ENCODE measurements at places on chromosomes 7 and 10. TPM values are rescaled to one million over a fixed set of nuclear protein-coding genes. Genes with fewer than 3 reads are reported as not detected.

DNA sequence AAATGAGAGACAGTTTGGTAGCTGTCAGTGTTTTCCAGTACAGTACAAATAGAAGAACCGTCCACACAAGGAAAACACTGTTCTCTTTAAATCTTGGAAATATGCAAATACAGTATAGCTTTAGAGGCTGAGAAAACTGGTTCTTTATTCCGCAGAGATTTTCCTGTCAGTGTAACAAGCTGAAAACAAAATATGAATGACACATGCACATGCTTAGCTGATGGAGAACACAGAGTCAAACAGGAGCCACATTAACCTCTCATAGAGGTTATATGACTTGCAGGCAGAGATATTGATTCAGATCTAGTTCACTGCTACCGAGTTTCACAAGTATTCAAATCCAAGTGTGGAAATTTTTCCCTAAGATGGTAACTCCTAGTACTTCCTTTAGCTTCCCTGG lies 135.2 kb upstream of the C1QL3 start:
- DNase-seq, result no peak

DNA sequence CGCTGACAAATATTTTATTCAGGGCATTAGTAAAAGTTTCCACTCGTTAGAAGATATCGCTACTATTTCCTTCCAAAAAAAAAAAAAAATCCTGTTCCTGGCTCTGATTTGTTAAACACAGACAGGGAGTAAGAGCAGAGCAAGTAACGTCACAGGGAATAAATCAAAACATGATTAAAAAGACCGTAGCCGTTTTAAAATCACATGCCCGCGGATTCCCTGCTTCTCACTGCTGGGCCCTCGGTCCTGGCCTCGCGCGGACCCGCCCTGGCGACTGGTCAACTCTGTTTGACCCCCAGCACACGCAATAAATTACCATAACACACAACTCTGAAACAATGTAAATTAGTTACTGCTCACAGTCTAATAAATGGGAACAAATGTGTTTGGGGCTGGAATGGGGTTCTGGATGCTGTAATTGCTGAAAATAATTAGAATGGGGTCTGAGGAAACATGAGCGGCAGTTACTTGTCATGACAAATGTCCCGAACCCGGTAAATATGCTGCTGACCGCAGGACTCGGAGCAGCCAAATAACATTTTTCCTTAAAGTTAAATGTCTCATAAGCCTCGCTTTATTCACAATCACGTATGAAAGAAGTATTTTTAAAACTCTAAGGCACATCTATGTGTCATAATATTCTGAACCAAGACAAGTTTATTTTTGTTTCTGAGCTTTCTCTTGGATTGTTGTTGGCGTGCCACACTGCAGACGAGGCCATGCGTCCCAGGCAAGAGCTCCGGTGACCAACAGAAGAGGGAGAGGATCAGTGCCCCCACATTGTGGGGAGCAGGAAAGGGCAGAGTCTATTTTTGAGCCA lies 17.9 kb downstream of the EBF3 start:
- no peak for DNase-seq

DNA sequence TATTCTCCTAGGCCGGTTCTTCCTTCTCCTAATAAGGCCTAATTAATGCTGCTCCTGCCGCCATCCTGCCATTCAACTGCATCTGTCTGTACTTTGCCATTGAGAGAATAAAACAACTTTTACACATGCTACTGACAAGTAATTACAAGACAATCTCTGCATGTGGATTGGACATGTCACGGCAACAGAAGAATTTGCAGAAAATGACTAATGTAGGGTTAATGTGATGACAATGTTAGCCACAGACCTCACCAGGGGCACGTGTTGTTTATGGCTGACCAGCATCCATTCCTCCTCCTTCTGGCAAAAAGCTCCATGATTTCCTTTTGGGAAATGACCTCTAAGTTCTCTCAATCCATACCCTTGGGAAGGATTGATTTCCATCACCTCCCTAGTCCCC lies 58.0 kb downstream of the NEBL start:
- no peak for DNase-seq

GRCh38 chr10:43347997-43348396 lies 23.4 kb upstream of the FXYD4 start:
- no peak for DNase-seq

DNA sequence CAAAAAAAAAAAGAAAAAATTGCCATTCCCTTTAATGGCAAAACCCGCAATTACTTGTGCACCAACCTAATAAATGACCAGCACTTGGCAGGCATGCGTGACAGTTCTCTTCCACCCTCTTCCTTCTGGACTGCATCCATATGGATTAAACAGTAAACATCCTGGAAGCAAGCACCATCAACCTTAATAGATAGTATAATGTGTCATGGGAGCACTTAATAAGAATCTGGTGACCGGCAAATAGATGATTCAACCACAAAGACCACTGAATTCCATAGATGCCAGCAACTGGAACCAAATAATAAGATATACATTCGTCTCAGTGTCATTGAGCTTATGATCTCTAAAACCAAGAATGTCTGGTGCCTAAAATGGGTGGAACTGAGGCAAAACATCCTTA lies 610.2 kb downstream of the CALN1 start:
- no peak for DNase-seq

- DNase-seq, result no peak
Observed at GRCh38 chr10:92747600-92747999, 57.8 kb downstream of the HHEX start.

DNA sequence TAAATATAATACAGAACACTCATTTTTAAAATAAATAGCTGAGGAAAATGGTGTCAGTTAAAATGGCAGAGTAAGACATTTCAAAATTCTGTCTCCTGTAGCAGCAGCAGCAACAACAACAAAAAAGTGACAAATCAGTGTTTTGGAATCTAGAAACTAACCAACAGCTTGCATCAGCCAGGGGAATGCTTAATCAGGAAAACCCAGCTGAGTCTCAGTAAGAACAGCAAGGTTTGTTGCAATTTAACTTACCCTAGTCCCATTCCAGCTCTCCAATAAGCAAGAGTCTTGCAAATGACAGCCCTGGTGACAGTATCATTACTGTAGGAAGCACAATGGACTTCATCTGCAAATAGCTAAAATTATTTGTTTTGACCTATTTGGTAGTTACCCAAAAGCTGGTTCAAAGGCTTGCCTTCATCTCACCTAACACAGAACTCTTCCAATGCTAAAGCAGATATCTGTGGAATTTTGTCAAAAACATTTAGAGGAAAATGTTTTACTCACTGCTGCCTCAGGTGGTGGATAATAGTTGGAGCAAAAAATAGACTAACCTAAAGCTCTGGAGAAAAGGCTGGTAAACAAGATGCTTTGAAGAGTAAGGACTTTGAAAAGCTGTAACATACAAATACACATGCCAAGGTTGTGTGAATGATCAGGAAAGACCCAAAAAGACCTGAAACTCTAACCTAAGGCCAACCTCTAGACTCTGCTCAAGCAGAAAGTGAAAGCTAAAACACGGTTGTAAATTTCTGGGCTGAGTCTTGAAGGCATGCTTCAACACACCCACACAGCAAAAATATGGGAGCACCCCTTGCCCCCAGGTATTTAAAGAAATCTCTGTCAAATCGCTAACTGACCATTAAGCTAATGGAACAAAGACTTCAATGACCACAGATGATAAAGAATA lies 9.9 kb upstream of the ARHGAP22 start:
- no peak for DNase-seq

GRCh38 chr10:65571011-65571570 lies 1354.7 kb upstream of the LRRTM3 start:
- DNase-seq, result no peak

DNA sequence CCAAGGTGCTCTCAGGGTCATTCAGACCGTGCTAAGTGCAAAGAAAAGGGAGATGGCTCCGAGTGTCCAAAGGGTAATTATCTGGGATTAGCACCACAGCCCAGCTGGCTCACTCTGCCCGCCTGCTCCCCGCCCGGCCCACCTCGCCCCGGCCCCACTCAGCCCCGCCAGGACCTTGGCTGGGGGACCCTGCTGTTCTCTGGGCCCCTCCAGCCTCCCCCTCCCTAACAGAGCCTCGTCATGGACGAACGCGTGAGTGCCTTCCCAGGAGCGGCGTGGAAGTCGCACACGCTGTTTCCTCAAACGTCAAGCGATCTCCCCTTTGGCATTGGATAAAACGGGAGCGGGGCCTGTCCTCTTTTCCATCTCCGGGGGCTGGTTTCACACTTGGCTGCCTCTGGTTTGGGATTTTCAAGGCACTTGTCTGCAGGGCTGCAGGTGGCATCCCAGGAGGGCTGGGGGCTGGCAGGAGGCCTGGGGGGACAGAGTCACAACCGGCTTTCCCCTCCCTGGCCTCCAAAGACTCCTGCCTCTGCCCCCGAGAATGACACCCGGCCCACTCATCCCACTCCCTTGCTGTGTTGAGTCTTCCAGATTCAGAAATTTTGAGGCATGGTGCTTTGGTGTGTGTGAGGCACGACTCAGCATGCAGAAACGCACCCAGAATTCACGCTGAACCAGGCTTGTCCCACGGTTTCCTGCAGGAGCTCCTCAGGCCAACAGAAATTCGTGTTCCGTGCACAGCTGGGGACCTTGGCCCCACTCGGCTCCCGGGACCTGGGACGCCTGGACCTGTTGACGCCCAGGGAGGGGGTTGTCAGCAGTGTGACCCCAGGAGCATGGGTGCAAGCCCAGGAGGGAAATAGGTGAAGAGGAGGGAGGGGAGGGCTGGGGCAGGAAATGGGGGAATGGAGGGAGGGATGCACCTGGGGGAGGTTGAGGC lies 110.0 kb downstream of the PDGFA start:
- DNase-seq, result no peak

DNA sequence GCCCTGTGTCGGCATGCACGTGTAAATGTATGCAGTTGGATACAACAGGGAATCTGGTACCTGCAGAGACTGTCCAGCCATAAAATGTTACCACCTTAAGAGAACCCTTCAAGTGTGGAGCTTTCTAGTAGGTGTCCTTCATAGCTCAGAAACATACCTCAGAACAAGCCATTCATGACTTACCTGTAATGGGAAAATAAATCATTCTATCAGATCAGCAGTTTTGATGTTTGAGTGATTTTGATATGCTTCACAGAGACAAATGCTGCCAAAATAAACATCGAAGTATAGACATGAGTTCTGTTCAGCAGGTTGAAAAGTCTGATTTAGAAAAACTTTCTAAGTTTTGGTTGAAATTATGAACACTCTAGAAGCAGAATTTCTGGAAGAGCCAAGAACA lies 33.5 kb upstream of the UMAD1 start:
- DNase-seq, result no peak

DNA sequence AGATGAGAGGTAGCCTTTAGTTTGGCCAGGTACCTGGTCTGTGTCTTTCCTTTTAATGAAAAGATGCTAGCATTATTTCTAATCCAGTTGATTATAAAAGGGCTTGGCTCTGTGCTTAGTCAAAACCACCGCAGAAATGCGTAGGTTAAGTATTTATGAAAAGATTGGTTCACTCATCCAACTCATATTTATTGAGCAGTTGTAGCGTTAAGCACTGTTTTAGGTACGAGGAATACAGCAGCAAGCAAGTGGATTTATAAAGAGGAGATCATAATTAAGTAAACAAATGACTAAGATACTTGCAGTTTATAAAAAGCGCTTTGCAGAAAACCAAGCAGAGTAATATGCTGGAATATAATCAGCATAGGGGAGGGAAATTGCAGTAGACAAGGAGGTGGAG lies 129.8 kb downstream of the PPP1R17 start:
- DNase-seq, result no peak

DNA sequence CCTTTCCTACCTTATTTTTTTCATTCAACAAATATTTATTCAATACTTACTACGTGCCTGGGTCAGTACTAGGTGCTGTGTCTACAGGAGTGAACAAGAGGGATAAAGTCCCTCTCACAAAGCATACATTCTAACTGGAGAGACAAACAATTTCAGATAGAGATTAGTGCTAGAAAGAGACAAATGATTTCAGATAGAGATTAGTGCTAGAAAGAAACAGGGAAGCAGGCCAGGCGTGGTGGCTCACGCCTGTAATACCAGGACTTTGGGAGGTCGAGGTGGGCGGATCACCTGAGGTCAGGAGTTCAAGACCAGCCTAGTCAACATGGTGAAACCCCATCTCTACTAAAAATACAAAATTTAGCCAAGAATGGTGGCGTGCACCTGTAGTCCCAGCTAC lies 34.6 kb downstream of the RBM28 start:
- no peak for DNase-seq

GRCh38 chr7:54833001-54833467 lies 74.0 kb upstream of the SEC61G start:
- DNase-seq, result no peak

- DNase-seq, result no peak
Observed at GRCh38 chr10:1101946-1102345, 45.8 kb downstream of the WDR37 start.

DNA sequence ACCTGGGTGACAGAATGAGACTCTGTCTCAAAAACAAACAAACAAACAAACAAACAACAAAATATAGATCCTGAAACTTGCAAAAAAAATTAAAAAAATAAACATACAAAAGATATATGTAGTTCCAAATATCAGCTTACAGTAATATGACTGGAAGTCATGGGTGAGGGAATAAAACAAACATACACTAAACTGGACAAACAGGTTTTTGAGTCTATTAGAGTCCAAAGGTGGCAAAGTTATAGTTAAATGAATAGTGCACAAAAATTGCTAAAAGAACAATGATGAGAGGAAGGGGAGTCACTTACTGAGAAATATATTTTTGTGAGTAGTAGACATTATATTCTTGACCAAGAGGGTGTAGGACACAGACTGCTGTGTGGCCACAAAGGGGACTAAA lies 16.7 kb upstream of the RSBN1L start:
- no peak for DNase-seq

OR6B1 gene
- total RNA-seq, result not detected

PNLIPRP1 gene
- total RNA-seq, result not detected

CRTAC1 gene
- total RNA-seq, result 3.2 TPM

PNLIP gene
- total RNA-seq, result not detected

CYP2C19 gene
- total RNA-seq, result not detected

Measured in kidney epithelial cell (primary cell).